ENCODE measurements at places on chromosomes 6 and 20.

DNA sequence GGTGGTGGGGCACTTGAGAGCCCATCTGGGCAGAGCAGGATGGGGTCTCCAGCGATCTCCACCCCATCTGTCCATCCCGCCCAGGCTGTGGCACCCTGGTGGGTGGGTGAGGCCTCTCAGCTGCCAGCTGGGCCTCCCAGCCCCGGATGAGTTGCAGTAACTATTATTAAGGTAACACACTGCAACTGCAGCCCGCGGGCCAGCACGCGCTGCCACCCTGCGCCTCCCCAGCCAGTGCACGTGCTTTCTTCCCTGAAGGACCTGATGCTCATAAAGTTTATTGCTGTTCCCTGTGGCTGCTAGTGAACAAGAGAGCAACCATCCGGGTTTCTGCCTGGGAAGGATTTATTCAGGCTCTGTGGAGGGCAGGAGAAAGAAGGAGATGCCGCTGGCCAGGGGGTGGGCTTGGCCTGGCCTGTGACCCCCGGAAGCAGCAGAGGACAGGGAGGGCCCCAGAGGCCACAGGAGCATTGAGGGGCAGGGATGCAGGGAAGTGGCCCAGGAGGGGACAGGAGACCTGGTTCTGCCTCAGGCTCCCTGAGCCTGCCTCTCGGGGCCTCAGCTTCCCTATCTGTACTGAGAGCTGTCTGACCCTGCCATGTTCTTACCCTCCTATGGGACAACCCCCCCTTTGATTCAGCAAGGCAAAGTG, 1.7 kb downstream of the IP6K3 start:
- DNase-seq = no peak

DNA sequence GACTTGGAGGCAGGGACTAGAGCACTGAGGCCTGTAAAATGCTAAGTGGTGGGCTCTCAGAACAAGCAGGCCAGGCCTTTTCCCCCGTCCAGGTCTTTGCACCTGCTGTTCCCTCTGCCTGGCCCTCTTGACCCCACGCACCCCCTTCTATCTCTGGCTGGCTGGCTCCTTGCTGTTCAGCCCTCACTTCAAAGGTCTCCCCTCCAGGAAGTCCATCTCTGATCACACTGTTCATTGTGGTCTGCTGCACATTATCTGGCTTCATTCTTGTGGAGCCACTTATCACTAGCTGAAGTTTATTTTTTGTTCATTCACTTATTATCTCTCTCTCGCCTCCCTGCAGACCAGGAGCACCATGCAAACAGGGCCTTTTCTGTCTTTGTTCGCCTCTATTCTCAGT, 24.5 kb downstream of the SLC13A3 start:
- no peak for DNase-seq

- no peak for DNase-seq
Observed at GRCh38 chr6:14524319-14524718, 406.7 kb downstream of the CD83 start.

DNA sequence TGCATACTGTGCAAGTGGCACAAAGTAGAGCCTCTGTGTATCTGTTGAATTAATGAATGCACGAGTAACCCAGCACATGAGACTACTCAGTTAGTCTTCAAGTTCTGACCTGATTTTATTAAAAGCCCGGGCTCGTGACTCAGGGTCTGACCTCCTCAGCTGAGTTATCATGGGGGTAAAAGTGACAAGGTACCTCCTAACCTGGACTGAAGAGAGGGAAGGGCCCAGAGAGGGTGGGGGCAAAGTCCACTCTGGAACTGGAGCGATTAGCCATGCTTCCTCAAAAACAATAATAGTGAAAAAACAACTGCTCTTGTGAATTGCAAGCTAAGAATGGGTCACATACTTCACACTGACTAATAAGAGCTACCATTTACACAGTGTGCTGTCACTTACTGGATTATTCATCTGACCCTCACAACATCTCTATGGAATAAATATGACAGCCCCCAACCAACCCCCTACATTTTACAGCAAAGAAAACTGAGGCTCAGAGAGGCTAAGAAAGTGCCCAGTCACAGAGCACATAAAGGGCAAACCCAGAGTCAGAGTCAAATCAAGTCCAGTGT, 26.7 kb downstream of the TRERF1 start:
- no peak for DNase-seq

GRCh38 chr6:81515562-81516453, 236.7 kb downstream of the TENT5A start:
- no peak for DNase-seq

DNA sequence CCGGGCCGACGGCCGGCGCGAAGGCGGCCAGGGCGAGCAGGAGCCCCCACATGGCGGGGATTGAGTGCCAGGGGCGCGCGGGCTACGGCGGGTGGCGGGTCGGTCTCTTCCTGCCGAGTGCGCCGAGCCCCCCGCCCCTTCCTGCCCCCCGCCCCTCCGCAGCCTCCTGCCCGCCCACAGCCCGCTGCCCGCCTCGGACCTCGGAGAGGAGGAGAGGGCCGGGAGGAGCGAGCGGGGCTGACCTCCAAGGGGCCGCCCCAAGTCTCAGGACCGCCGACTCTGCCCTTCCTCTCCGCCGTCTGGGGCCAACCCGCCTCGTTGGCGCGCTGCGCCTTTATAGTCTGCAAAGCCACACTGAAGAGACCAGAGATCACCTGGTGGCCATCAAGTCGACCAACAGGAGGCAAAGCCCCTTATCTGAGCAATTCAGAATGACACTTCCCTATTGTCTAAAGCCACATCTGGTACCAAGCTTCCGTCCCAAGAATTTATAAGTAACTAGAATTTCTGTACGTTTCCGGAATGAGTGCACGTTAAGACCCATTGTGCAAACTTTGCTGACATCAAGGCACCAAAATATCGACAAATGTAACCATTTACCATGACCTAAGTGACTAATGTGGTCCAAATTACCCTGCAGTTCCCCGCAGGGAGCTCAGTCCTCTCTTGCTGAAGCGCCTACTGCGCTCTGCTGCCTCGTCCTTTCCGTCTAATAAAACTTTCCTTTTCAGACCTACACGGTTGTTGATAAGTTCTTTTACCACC, at the start of gene CPXM1:
TSS of gene CPXM1 (minus strand) at position 107 of the 765 bp plus-strand sequence. CDS start at position 52, 55 bp downstream.
- no peak for DNase-seq

DNA sequence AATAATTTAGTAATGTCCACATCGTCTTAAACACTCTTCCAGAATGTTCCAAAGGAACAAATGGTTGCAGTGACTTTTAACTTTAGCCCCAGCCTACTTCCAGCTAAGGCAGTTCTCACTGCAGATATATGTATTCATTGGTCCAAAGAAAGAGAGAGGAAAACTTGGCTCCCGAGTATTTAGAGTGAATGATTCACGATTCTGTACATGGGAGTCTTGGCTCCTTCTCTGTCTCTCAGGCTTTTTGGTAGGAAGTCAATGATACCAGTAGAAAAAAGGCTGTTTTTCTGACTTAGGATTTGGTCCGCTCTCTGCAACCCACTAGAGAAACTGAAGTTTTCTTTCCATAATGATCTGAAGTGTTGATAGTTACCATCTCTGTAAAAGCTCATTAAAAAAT, 38.6 kb downstream of the E2F3 start:
- no peak for DNase-seq

DNA sequence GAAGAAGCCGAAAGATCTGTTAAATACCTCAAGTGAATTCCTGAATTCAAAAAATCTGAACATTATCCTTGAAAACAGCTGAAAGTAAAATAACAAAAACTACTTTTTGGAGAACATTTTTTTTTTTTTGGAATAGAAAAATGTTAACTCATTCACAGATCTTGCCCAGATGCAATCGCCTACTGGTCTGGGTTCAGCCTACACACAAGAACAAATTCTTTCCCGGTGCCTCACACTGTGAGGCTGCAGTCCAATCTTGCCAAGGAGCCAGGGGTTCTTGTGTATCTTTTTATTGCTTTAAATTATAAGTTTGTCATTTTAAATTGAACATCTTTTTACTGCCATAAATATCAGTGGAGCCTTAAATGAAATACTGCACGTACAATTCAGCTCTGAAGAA, 41.2 kb upstream of the TMEM200A start:
- no peak for DNase-seq

DNA sequence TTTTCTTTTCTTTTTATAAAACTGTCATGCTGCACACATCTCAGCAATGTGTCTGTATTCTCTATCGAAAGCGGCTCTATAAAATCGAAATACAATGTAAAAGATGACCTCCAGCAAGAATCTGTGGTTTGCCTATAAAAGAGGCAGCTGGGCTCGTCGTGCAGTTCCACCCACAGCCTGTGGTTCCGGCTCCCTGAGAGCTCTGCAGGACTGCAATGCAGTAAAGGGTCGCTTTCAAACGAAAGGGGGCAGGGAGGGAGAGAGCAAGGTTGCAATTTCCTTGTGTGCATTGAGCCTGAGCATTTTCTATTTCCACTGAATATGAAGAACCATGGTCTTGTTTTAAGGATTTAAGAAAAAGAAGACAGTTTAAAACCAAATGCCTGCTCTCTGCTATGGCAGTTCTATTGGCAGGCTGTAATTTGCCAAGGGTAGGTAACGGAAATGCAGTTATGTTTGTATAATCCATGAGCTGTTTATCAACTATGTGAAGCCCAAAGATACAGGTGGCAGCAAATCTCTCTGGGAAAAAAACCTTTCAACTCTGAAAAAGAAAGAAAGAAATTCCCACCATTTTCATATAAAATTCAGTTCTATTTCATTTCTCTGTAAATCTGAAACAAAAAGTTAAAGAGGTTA, 236.5 kb downstream of the HACE1 start:
- no peak for DNase-seq

GRCh38 chr6:26187981-26188635, 100.9 kb downstream of the HFE start:
- DNase-seq = no peak

DNA sequence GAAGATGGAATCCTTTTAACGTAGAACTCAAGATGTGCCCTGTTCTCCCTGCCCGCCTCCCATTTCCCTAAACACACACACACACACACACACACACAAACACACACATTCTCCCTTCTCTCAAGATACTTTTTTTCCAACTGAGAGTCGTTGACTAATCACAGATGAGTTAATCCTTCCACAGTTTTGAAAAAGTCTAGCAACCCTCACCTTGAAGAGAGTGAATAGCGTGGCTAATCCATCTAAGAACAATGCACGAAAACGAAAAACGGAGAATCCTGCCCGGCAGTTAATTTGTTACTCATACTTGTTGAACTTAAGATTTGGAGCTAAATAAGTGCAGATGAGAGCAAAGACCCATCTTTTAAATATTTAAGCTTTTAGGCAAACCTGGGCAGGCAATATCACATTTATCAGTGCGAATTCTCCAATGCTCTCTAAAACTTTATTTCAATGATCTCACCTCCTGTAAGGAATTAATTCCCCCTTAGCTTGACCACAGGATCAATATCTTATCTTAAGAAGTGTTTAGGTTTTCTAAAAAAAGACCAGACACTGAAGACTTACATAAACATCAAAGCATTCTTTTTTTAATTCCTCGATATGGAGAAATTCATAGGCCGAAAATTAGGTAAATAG, 1.1 kb downstream of the AGPAT4 start:
- DNase-seq = no peak

DNA sequence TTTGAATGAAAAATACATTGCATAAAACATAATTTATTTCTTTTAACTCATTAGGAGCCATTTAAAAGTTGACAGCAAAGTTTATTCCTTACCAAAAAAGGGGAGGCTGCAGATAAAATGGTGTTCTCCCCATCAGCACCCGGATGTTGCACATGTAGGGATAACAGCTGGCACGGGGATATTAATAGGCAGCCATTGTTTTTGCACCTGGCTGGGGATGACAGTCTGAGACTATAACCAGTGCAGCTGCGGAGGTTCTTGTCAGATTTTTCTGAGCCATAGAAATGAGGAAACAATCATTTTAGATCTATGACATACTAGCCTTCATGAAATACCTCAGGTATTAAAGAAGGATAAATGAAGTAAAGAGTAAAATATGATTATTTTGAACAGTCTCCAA, 20.1 kb upstream of the HECA start:
- DNase-seq = no peak

- no peak for DNase-seq
Observed at GRCh38 chr6:30888816-30889495, 4.6 kb downstream of the DDR1 start.

DNA sequence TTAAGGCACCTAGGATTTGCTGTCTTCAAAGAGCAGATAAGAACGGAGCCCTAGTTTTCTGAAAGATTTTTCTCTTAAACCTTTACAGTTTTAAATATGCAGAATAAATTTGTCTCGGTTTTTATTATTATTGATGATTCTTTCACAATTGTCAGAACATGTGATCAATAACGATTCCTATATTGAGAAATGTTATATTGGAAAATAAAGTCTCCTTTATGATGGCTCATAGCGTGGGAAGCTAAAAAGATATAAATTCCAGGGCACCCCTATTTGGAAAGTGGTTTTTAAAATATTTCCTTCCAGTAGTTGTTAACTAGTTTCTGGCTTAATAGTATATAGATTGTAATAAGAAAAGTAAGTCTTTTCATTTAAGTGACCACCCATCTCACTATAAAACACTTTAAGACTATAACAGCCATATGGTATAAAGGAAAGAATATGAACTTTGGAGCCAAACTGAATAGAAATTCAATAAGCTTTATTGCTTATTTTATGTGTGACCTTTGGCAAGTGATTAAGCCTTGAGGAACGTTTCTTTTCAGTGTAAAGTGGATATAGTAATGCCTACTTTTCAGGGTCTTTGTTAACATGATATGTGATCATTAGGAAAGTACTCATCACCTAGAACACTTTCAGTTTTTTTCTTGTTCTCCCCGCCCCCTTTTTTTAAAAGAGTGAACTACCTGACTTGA, 369.6 kb downstream of the LAMA2 start:
- DNase-seq = no peak

DNA sequence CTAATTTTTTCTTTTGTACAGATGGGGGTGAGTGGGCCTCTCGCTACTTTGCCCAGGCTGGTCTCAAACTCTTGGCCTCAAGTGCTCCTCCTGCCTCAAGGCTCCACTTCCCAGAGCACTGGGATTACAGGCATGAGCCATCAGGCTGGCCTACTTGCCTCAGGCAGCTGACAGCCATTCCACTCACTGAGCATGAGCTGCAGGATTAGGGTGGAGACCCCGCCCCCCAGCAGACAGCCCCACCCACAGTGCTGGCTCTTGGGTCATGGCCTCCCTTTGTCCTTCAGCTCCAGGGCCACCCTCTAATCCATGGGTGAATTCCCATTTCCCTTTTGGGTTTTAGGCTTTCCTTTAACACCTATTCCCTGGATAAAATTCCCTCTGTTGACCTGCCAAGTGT, 82.1 kb downstream of the BFSP1 start:
- no peak for DNase-seq

- DNase-seq = no peak
Observed at GRCh38 chr6:63571361-63572043, 778 bp upstream of the LOC128125822 start.

DNA sequence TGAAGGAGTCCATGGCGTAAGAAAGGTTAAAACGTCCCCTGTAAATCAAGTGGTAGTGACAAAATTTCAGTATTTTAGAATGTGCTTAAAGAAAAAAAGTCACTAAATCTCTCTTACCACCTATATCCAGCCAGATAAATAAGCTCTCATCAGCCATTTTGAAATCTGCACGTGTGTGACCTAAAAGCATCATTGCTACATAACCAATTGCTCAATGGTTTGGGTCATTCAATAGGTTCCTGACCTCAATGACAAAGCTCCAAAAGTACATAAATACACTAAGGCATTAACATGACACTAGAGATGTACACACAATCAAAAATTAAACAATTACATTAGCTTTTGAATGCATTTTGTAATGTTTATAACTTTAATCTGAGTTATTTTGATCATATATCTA, 272.4 kb downstream of the GMDS start:
- DNase-seq = no peak
